ENCODE measurements at places on chromosomes 6 and 20.

DNA sequence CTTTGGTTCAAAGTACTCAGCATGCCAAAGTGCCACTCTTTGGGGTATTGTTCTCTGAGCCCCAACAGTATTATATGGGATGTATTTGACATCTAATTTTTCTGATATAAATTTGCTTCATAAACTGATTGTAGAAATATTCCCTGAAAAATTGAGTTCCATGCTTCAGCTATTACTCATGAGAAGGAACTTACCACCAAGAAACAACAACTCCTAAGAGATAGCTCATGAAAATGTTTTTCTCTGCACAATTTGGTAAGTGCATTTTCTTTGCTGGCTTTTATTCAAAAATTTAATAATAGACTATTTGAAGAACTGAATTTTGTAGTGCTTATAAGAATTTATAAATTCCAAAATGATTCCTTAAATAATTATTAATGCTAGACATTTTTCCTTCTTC lies 12.8 kb upstream of the TPD52L1 start:
- no peak for DNase-seq

GRCh38 chr20:46683011-46683667 lies 6.1 kb downstream of the TP53RK start:
- no peak for DNase-seq

DNA sequence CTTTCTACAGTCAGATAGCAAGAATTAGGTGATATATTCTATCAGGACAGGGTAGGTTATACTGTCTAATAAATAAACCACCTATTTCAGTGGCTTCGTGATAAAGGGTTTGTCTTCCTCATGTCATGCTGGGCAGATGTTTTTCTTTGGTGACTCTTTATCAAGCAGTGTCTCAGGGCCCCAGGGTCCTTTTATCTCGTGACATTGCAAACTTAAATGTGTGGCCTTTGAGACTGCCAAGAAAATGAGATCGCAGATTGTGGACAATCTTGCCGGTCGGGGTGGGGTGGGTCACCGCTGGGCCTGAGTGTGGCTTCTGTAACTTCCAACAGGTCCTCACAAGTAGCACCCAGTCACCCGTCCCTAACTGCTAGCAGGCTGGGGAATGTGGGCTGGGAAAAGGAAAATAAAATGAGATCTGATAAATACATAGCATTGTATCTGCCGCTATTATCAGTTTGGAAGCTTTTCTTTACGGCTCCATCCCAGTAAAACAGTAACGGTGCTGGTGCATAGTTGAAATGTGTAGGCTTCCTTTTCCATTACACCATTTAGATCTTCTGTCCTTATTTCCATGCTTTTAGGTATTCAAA lies 50.5 kb upstream of the BMP6 start:
- DNase-seq: no peak

DNA sequence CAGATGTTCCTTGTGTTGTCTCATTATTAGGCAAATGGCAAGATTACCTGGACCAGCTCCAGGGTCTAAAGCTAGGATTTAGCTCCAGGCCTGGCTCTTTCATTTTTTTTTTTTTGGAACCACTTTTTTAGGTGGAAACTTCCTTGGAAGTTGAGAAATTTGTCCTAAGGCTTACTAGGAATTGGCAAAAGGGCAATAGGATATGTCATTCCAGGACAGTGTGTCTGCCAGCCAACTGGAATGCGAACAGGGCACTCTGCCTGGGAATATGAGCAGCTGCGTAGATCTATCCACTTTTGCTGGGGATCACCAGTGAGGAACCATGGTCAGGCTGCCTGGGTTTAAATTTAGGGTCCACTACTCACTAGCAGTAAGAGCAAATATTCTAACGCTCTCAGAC lies 304.0 kb downstream of the TSHZ2 start:
- DNase-seq: no peak

GRCh38 chr20:37562695-37563480 lies 35.2 kb upstream of the BLCAP start:
- DNase-seq: no peak

- no peak for DNase-seq
Observed at GRCh38 chr6:33677143-33677660, 34.3 kb downstream of the UQCC2 start.

GRCh38 chr6:154001494-154002285 lies 37.4 kb upstream of the OPRM1 start:
- no peak for DNase-seq

DNA sequence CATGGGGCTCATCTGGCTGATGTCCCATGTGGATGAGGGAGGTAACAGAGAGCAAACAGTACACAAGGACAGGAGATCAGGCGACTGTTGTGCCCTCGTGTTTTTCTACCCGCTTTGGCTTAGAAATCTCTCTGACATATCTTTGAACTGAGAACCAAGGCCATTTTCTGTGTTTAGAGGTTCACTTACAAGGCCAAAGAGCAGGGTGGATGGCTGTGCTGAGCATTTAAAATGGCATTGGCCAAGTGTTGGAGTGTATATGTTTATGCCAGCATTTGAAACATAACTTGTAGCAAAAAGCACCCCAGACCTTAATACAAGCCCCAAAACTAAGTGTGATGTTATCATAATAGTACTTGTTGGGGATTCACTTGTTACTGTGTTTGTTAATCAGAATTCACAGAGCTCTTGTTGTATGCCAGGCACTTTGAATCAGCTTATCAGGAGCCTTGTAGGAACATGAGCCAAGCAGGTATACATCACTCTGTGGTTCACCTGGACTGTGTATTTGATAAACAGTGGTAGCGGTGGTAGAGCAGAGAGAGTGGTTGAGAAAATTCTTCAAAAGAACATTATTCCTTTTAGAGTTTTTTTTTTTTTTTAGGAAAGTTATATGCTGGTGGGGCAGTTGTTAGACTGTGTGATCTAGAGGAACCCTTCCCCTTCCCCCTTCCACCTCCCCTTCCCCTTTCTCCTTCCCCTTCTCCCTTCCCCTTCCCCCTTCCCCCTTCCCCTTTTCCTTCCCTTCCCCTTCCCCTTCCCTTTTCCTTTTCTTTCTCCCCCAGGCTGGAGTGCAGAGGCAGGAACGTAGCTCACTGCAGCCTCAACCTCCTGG lies 71.3 kb downstream of the ATRN start:
- no peak for DNase-seq

DNA sequence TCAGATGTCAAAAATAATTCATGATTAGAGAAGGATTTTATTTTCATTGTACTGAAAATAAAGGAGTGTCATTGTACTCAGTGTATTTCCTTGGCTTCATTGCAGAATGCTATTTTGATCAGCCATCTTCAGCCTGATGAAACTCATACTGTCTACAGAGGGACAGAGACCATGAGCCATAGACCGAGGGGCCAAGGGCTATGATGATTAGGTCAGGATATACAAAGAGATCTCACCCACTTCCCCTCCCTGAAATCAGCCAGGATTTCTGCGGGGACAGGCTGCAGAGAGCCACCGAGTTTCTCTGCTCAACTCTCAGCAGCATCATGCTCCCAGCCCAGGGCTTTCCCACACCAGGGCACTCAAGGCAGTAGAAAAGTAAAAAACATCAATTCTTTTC lies 47.0 kb downstream of the ALDH8A1 start:
- DNase-seq: no peak

DNA sequence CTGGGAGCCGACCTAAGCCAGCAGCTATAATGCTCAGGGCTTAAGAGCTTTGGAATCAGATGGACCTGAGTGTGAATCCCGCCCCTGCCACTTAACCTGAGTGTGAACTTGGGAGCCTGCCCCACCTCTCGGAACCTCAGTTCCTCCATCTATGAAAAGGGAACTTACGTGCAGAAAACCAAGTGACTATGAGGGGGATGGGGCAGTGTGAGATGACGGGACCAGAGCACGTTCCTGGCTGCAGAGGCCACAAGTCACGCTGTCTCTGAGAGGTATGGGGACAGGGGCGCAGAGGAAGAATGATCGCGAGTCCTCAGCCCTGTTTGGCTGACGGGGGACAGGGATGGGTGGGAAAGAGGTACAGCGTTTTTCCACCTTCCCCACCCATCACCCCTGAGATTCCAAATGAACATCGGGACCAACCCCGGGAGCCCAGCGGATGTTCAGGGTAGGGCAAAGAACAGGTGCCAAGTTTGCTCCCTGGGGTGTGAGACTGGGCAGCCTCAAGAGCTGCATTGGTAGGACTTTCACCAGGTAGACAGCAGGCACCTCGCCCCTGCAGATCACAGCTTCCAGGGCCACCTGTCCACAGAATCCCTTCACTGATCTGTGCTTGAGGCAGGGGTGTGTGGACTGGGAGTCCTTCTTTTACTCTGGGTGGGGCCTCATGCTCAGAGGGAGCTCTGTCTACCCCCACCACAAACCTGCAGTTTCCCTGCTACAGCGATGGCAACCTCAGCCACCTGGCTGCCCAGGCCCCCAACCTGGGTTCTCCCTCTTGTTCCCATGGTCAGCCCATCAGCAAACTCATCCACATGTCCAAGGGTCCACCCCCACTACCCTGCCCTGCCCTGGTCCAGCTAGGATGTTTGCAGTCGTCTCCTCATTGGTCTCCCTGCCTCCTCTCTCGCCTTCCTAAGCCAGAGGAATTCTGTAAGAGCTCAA lies 85.8 kb downstream of the CEBPB start:
- DNase-seq: no peak

GRCh38 chr20:23362392-23363256 lies 642 bp downstream of the GZF1 start:
- no peak for DNase-seq

GRCh38 chr20:40979247-40979646 lies 49.4 kb upstream of the TOP1 start:
- no peak for DNase-seq

DNA sequence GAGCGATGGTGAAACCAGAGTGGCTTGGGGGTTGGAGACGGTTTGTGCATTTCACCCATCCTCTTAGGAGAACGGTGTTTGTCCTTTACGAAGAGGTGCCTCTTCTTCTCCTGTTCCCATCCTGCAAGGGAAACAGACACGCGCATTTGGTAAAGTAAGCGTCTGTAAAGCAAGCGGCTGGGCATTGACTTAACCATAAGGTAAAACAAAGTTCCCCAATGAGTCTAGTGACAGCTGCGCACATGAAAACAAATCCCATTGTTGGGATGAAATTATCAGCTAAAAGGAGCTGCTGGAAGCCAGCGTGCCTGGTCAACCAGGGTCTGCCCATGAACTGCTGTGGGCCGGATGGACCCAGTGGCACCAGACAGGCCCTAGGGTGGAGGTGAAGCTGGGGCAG lies 5.8 kb downstream of the BHLHE23 start:
- no peak for DNase-seq

DNA sequence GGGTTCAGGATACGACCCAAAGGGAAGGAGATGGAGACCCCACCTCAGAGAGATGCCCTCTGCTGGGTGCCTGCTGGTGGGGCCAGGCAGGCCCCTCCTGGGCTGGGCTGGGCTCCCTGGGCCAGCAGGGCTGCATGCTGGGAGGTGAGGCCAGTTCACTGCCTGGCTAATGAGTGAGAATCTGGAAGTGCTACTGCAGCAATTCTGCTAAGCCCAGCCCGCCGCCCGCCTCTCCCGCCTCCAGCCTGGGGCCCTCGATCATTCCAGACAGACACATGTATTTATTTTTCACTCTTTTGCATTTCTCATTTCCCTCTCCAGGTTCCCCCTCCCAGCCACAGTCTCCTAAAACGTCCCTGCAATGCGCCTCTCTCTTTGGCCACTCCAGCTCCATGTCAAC lies 79.6 kb downstream of the CDH22 start:
- no peak for DNase-seq

- no peak for DNase-seq
Observed at GRCh38 chr6:18347021-18347577, 40.1 kb upstream of the RNF144B start.

GRCh38 chr6:143482593-143482992 lies 28.9 kb downstream of the FUCA2 start:
- DNase-seq: no peak

DNA sequence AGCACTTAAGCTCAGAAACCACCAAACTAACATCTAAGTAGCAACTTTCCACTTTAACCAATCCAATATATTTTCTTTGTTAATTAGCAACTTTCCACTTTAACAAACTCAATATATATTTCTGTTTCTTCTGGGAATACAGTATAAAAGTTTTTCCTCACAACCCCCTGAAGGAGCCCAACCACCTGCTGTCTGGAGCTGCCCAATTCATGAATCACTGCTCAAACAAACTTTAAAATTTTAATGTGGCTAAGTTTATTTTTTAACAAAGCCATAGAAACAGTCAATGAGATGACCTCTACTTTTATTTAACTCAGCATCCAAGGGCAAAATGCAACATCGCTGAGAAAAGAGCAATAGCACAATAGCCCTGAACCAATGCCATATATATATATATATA lies 500.1 kb downstream of the EPM2A start:
- DNase-seq: no peak

- DNase-seq: no peak
Observed at GRCh38 chr20:62493253-62493885, 17.6 kb upstream of the GATA5 start.

DNA sequence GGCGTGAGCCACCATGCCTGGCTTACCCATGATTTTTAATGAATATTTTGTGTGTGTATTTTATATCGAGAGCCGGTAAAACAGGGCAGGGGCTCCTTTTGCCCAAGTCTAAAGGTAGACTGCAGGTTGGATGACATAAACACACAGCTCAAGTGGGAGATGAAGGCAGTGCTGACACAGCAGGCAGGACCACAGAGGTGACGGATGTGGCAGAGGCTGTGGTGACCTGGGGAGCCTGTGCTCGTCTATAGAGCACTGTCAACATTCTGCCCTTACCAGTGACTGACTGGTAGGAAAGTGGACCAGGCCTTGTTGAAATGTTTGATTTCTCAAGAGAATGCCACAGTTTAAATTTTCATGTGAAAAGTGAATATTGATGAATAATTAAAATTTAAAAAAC lies 137.5 kb downstream of the ZFP64 start:
- no peak for DNase-seq

DNA sequence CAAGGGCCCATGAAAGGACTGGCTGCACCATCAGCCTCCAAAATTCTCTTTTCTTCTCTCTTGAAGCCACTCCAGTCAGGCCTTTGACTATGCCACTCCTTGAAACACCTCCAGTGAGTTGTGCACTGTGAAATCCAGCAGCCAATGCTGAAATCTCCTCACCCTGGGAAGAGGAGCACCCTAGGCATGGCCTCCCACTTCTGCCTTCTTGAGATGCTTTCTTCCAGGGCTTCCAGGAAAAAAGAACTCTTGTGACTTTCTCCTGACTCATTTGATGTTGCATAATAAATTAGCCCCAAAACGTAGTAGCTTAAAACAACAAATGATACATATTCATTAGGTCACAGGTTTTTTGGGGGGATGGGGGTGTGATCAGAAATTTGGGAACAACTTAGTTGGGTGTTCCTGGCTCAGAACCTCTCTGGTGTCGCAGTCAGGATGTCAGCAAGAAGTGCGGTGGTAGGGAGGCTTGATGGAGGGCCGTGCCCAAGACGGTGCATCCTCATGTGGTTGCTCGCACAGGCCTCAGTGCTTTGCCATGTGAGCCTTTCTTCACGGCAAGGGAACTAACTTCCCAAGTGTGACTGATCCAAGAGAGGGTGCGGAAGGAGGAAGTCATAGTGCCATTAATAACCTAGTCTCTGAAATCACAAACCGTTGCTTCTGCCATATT lies 12.1 kb downstream of the NCR2 start:
- DNase-seq: no peak

GRCh38 chr20:24834310-24834709 lies 114.8 kb upstream of the CST7 start:
- no peak for DNase-seq

GRCh38 chr6:84731401-84731800 lies 33.0 kb downstream of the TBX18 start:
- no peak for DNase-seq
